ENCODE measurements at places on chromosomes 1 and 21.

DNA sequence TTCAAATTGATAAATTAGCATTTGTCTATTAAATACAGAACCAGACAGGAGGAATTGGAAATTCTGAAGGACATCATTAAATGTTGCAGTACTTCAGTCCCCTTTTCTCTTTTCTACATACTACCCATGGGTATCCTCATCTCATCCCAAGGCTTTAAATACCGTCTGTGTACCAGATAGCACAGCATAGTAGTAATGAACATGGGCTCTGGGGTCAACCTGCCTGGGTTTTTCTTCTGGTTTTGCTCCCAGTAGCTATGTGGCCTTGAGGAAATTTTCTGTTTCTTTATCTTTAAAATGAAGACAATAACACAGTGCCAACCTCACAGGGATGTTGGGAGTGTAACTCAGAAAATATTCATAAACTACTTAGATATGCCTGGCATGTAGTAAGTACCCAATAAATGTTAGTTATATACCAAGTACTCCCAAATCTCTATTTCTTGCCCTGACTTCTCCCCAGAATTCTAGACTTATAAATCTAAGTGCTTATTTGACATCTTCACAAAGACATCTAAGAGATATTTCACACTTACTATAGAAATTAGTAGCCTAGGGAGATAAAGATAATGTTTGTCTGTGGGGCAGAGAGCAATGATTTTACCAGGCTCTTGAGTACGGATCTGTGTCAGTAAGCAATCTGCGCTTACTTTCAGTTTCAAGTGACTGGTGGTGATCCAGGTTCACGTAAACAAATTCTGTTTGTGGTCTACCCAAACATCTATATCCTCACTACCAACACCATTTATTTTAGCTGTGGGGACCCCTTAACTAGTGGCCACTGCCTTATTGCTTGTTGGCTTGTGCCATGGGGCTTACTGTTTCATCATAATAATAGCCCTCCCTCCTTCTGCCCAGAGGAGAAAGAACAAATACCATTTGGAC, 37.3 kb downstream of the VANGL2 start:
- DNase-seq: no peak

- DNase-seq: no peak
Observed at GRCh38 chr1:998745-998994, 1.2 kb downstream of the HES4 start.

- no peak for DNase-seq
Observed at GRCh38 chr1:205532026-205532898, 27.8 kb downstream of the CDK18 start.

GRCh38 chr1:203742436-203742835, 22.5 kb upstream of the LAX1 start:
- no peak for DNase-seq

DNA sequence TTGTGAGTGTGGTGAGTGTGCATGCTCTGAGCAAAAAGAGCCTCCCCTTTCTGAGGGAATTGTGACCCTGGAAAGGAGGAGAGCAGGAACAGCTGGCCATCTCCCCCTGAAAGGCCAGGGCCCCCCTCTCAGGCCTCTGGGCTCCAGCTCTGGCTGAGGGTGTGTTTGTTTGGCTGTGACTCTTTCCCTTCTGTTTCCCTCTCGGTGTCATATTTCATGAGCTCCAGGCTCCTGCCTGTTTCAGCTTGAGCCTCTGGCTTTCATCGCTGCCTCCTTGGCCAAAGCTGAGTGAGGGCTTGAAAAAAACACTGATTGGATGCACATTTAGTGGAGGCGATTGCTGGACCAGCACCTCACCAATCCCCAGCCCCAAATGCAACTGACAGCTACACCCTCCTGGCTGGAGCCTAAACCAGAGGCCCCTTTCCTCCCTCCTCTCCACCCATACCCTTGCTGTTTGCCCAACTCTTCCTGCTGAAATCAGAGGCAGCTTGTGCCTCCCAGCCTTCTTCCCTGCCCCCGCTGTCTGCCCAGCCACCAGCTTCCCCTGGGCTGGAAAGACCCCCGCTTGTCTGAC, 64.1 kb downstream of the DDR2 start:
- DNase-seq: peak; percentile 83

GRCh38 chr1:15902882-15903281, 55.4 kb downstream of the SPEN start:
- DNase-seq: peak; percentile 82

DNA sequence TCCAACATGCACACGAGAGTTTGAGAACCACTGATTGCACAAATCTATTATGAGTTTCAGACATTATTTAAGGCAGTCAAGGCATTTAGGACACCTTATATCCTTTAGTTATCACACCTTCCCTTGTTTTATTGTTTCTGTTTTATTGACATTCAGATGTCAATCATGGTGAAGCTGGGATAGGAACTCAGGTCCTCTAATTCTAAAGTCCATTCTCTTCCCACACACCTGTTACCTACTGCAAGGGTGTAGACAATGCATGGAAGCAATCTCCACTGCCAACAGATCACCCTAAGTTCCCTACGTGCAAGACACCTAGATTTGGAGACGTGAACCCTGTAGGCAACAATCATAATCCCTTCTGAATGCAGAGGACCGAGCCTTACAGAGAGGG, 2.6 kb downstream of the IGSF3 start:
- DNase-seq: no peak

GRCh38 chr1:168320800-168321450, 40.2 kb downstream of the TBX19 start:
- peak; percentile 88 for DNase-seq

- no peak for DNase-seq
Observed at GRCh38 chr1:85230305-85230977, 29.0 kb downstream of the C1orf52 start.

DNA sequence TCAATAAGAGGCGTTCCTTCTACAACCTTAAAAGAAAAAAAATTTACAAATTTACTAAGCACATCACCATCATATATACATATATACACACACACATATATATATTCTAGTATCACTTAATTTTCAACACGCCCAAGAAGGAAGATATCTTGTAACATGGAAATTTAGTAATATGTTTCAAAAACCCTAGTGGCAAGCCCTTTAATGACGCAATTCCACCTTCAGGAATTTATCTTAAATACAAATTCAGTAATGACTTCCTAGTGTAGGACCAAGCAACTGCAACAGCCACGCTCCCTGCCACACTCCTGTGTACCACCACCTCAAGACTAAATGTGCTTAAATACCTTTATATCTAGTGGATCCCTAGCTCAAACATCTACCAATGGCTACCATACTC, 12.5 kb downstream of the LBR start:
- no peak for DNase-seq

DNA sequence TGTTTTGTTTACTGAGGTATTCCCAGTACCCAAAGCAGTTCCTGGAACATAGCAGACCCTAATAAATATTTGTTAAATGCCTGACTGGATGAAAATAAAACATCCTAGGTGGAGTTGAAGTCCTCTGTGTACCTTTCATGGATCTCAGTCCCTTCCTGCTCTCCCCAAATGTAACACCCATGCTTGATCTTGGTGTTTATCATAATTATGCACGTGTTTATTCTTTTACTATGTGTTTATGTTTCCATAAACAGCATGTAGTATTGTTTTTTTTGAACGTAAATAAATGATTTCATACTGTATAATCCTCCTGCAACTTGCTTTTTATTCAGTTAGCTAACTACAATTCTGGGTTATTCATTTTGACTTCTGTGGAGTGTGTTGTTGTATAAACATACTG, 4.8 kb downstream of the LACTBL1 start:
- DNase-seq: no peak

- DNase-seq: no peak
Observed at GRCh38 chr1:100719490-100719889, at the start of gene VCAM1. VCAM1 (plus strand) TSS chr1:100719742; CDS start chr1:100719861, 119 bp downstream.

GRCh38 chr1:160098852-160099561, 588 bp upstream of the IGSF8 start:
- DNase-seq: peak; percentile 83

GRCh38 chr1:212607913-212608391, 609 bp upstream of the ATF3 start:
- no peak for DNase-seq

DNA sequence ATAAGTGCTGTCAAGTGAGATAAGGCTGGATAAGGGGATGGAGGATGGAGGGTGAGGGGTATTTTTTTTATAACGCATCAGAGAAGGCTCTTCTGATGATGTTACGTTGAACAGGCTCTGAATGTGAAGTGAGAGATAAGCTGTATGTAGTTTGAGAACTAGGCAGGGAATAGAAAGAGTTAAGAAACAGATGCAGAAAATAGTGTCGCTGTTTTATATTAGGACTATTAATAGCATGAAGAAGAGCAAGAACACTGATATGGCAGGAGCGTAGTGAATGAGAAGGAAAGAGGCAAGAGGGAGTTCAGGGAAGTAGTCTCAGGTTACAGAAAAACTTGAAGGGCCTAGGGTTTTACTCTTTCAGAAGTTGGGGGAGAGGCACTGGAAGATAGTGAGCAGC, 59.8 kb downstream of the GPR88 start:
- peak; percentile 83 for DNase-seq

DNA sequence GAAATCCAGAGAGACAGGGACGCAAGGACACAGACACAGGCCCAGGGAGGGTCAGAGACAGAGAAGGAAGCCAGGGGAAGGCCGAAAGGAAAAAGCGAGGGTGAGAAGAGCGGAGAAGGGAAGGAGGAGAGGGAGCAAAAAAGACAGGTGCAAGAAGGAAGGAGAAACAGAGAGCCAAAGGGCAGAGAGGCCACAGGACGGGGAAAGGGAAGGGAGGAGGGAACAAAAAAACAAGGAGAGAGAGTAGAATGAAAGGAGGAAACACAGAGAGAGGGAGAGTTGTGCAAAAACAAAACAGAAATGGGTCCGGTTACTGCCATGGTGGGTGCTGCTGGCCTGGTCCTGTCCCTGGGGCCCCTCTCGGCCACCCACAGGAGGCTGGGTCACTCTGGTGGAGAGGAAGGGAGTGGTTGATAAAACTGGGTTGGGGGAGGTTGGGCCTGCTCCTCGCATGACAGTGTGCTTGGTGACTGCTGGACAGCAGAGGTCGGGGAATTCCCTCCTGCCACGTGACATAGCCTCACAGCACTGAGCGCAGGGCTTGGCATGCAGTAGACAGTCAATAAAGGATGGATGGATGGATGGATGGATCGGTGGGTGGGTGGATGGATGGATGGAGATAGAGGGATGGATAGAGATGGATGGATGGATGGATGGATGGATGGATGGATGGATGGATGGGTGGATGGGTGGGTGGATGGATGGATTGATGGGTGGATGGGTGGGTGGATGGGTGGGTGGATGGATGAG, 64.8 kb downstream of the RAP1GAP start:
- no peak for DNase-seq

- no peak for DNase-seq
Observed at GRCh38 chr21:40827509-40827908, 19.4 kb downstream of the DSCAM start.

- no peak for DNase-seq
Observed at GRCh38 chr1:55571767-55572166, 356.6 kb upstream of the USP24 start.

DNA sequence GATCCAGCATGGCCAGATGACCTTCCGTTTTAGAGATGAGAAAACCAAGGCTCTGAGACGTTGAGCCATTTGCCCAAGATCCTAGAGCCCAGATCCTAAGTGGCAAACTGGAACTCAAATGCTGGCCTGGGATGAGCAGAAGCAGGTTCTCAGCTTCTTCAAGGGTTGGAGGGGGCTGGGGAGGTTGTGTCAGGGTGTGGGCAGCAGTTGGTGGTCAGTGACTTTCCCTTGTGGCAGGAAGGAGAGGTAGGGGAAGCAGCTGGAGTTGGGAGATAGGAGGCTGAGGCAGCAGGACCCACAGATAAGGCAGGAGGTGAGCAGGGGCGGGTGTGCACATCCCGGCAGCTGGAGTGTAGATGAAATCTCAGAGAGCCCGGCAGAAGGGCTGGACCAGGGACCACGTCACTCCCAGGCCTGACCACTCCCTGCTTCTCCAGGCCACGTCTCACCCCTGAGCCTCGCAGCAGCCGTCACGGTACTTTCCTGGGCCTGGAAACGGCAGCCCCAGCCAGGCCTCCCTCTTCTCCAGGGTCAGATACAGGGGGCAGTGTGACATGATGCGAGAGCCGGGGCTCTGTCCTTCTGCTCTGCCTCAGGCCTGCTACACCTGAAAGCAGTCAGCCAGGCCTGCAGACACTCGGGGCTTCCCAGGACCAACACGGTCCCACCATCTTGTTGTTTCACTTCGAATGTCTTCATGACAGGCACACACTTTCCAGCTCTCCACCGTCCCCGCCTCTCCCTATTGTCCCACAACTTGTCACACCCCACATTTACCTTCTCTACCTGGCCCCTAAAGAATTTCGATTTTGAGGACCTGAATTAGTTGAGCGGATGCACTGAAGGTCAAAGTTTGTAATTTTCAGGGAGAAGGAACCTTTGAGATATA, 11.5 kb upstream of the LAPTM5 start:
- peak; percentile 74 for DNase-seq

DNA sequence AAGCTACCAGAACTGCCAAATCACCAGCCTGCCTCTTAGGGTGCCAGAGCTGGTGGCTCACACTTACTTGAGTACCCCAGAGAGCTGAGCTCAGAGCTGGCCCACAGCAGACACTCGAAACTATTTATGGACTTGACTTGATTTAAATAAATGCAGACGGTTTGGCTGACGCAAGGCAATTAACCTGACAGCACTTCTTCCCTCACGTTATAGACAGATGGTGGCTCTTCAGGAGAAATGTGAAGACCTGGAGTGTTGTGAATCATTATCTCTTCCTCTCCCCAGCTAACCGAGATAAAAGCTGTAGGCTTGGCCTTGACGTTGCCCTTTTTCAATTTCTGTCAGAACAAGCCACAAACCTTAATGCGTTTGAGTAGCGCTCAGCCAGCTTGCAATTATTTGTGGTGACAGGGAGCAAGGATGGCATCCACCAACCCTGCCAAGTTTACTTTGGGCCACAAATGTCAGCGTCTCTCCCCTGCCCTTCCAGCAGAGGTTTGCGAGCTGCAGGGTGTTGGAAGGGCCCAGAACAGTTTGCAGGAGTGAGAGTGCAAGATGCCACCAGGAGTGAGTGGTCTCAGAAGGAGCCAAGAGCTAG, 34.0 kb upstream of the BCAR3 start:
- peak; percentile 85 for DNase-seq

DNA sequence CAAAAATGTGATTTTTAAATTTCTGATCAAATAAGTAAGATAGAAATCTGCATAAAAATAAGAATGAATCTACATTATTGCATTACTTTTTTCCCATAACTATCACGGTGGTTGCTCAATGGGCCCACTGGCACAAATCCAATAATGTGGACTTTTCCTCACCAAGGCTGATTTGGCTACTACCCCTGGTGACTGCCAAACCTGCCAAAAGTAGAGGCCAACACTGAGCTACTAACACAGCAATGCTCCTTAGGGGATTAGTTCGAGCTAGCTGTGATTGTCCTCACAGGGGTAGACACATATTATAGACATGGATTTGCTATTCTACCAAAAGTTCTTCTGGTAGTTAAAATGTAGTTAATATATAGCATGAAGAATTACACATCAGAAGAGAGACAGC, 107.7 kb upstream of the ZNHIT6 start:
- no peak for DNase-seq

GRCh38 chr1:36157973-36158826, 2.2 kb downstream of the MAP7D1 start:
- DNase-seq: no peak

GRCh38 chr1:88189525-88189924, 494.5 kb upstream of the PKN2 start:
- no peak for DNase-seq

- DNase-seq: no peak
Observed at GRCh38 chr1:25806418-25806817, 6.4 kb downstream of the SELENON start.

All from amniotic epithelial cell (primary cell).